ENCODE measurements at places on chromosomes 2 and 18.
A peak's percentile ranks its signal among the peaks of the same experiment; 100 is the strongest.

- no peak for DNase-seq
Measured at GRCh38 chr2:118774458-118775133, 72.9 kb downstream of the EN1 start.

DNA sequence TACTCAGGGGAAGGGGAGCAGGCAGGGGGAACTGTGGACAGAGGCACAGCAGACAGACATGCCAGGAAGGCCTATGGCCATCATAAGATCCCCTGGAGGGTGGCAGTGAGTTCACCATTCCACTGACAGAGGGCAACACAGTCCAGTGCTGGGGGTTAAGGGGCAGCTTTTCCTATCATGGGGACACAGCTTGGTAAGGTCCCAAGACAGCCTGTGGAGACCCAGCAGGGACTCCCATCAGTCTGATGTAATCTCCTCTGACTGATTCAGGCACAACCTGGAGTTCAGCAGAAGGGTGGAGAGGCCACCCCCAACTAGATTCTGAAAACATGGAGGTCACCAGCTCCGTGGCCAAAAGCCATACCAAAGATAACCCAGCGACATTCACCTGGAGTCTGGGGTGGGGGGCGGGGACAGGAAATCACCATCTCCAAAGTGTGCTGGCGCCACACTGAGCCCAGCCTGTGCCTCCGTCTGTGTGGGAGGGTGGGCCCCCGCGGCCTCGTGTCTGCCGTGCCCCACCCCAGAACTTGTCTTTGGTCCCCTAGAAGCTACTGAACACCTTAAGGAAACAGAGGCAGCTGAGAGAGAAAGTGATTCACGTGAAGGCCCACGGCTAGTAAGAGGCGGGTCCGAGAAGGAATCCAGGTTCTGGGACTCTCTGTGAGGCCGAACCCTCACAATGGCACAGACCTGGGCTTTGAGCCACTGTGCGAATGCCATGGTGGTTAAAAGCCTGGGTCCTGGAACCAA, 28.6 kb downstream of the DNMT3A start:
- peak; percentile 15 for DNase-seq

DNA sequence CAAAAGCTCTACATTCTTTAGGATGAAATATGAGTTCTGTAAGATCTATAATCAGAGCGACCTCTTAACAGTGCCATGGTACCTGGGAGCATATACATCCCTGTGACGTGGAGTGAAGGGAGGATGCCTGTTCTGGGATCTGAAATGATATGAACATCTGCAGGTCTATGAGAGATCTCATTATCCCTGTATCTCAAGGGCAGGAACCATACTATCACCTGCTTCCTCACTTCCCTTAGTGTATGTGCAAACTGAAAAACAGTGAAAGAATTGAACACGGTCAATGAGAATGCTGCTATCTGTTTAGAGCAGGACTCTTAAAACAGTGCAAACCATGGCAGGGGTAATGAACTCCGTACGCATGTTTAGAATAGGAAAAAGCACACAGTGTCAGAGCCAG, 364.0 kb downstream of the LPIN1 start:
- no peak for DNase-seq

DNA sequence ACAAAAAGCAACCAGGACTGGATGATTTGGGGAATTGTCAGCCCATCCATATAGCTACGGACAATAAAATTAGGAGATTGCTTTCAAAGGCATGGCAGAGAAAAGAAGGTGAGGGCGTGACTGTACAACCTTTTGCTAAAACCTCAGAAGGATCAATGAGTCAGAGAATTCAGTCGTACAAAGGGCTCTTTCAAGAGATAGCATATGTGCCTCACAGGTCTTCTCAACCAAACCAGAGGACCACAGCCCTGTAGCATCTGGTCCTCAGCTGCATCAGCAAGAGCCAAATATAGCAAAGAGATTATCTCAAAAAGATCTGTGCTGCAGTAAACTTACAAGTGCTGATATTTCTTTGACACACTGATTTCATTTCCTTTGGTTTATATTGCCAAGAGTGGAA, 149.9 kb upstream of the RAB6C start:
- DNase-seq = no peak

DNA sequence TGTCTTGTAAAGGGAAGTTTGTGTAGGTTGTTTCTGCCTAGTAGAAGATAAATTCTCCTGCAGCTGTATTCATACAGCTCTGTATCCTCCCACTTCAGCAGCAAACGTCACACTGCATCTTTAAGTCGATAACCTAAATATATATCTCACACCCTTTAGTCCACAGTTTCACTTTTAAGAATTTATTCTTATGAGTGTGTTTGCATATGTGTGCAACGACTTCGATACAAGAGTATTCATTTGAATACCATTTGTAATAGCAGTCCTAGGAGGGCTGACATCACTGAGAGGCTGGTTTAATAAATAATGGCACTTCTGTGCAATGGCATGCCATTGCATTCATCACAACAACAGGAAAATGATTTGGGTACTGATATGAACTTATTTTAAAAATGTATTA, 63.8 kb upstream of the MSH6 start:
- no peak for DNase-seq

- DNase-seq = no peak
Measured at GRCh38 chr2:41027095-41027494, 575.2 kb upstream of the SLC8A1 start.

- DNase-seq = no peak
Measured at GRCh38 chr2:160246356-160246755, 46.3 kb upstream of the ITGB6 start.

- no peak for DNase-seq
Measured at GRCh38 chr18:49223837-49224529, 236.5 kb downstream of the DYM start.

DNA sequence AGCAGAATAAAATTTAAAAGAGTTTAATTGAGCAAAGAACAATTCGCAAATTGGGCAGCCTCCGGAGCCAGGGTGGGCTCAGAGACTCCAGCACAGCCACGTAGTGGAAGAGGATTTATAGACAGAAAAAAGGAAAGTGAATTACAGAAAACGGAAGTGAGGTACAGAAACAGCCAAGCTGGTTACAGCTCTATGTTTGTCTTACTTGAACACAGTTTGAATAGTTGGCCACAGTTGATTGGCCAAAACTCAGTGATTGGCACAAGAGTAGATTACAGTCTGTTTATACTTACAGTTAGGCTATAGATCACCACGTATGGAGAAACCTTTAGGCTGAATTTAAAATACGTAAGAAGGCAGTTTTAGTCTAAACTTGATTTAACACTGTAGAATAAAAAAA, 78.8 kb upstream of the NEDD4L start:
- no peak for DNase-seq

GRCh38 chr18:76405681-76406356, 89.2 kb downstream of the ZNF516 start:
- DNase-seq = peak; percentile 17

All from CD4-positive, alpha-beta memory T cell (primary cell).